Daoy (cell line): ENCODE measurements at places on chromosomes 7 and 10. TPM values are rescaled to one million over a fixed set of nuclear protein-coding genes. Genes with fewer than 3 reads are reported as not detected.

SPDYE2 gene
- not detected in 2 replicates for total RNA-seq

CPED1 gene
- total RNA-seq, result 0.15 and 1.6 TPM in 2 replicates

AKR1E2 gene
- not detected in 2 replicates for total RNA-seq

CYP17A1 gene
- total RNA-seq, result not detected in 2 replicates

COL13A1 gene
- total RNA-seq, result 13.0 and 19.5 TPM in 2 replicates

SPDYE16 gene
- under 0.01 TPM in 1 of 2 replicates, not detected in the other for total RNA-seq

TMEM196 gene
- total RNA-seq, result not detected in 2 replicates

ACTL6B gene
- total RNA-seq, result not detected in 2 replicates
